ENCODE measurements at places on chromosomes 3 and 15. TPM values are rescaled to one million over a fixed set of nuclear protein-coding genes. Genes with fewer than 3 reads are reported as not detected.

Gene ARHGAP31
- 24.9 TPM for total RNA-seq

- no peaks in the 10 kb centered on the region for H3K27me3 ChIP-seq
- no peak overlapping the region for H3K4me3 ChIP-seq
- H3K27ac ChIP-seq = no peak overlapping the region
- no peaks in the 10 kb centered on the region for H3K36me3 ChIP-seq
Measured at GRCh38 chr3:111531446-111531845, 10.6 kb upstream of the CD96 start.

DNA sequence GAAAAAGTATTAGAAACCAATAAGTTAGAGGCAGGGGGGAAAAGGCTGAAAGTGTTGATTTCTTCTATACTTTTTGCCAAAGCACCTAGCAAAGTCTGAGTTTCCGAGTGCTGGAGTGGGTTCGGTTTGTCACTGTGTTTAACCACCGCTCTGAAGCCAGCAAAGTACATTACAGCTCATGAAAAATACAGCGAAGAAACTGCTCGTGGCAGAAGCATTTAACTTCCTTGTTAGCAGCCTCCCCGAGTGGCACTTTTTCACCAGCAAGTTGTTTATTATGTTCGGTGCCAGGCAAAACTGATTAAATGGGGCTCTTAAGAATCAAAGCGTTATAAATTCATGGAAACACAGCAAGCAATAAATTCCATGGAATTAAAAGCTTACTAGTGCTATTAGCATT is 313.6 kb downstream of the FOXP1 start:
- H3K27me3 ChIP-seq = no peaks in the 10 kb centered on the region
- H3K4me3 ChIP-seq = no peak overlapping the region
- no peak overlapping the region for H3K27ac ChIP-seq
- no peaks in the 10 kb centered on the region for H3K4me1 ChIP-seq
- no peak for DNase-seq

GRCh38 chr3:56837196-56837955 is 35.6 kb upstream of the ARHGEF3 start:
- DNase-seq = no peak
- no peaks in the 10 kb centered on the region for H3K27me3 ChIP-seq
- H3K27ac ChIP-seq = no peak overlapping the region
- peaks cover 5% of the 10 kb centered on the region for H3K4me1 ChIP-seq
- no peak overlapping the region for H3K4me3 ChIP-seq

Gene ZNF502
- 3.2 TPM for total RNA-seq

DNA sequence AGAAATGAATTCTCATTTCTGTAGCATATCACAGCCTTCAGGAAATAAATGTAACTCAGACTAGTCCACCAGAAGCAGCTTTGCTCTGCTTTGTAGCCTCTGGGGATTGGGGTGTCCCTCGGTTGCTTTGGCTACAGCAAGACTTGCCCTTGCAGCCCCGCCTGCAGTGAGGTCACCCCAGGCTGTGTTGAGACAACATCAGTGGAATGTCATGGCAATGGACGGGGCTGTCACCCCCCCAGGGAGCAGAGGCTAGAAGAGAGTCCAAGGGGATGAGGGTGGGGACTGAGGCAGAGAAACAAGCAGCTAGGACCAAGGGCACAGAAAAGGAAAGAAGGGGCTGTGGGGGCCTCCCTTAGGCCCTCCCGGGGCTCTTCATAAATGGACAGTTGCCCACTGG is 854 bp downstream of the CLEC3B start:
- H3K27me3 ChIP-seq = no peaks in the 10 kb centered on the region
- H3K27ac ChIP-seq = peak overlapping the region; percentile 79
- H3K4me1 ChIP-seq = peaks cover 60% of the 10 kb centered on the region
- peak; percentile 93 for DNase-seq

GRCh38 chr15:34271493-34271892 is 46.7 kb downstream of the EMC4 start:
- H3K27me3 ChIP-seq = no peaks in the 10 kb centered on the region
- DNase-seq = no peak
- H3K36me3 ChIP-seq = peaks cover 6% of the 10 kb centered on the region
- H3K4me1 ChIP-seq = no peaks in the 10 kb centered on the region
- H3K27ac ChIP-seq = no peak overlapping the region

- no peaks in the 10 kb centered on the region for H3K27me3 ChIP-seq
- no peak overlapping the region for H3K4me3 ChIP-seq
- no peak overlapping the region for H3K27ac ChIP-seq
- no peak for DNase-seq
Measured at GRCh38 chr3:112767177-112767576, 79.5 kb downstream of the CD200R1L start.

GRCh38 chr15:28955993-28956421 is 70.2 kb downstream of the APBA2 start:
- no peak for DNase-seq
- H3K4me1 ChIP-seq = no peaks in the 10 kb centered on the region
- H3K36me3 ChIP-seq = no peaks in the 10 kb centered on the region

Gene HTR3E
- total RNA-seq = not detected

- H3K27me3 ChIP-seq = no peaks in the 10 kb centered on the region
- H3K4me1 ChIP-seq = no peaks in the 10 kb centered on the region
- no peak overlapping the region for H3K4me3 ChIP-seq
- H3K27ac ChIP-seq = no peak overlapping the region
- H3K36me3 ChIP-seq = peaks cover 97% of the 10 kb centered on the region
Measured at GRCh38 chr15:64975390-64975789, 14.3 kb downstream of the SPG21 start.

Gene NAALADL2
- total RNA-seq = 9.1 TPM

Gene TMC3
- total RNA-seq = not detected

Gene RNU5B-1
- not detected for total RNA-seq

DNA sequence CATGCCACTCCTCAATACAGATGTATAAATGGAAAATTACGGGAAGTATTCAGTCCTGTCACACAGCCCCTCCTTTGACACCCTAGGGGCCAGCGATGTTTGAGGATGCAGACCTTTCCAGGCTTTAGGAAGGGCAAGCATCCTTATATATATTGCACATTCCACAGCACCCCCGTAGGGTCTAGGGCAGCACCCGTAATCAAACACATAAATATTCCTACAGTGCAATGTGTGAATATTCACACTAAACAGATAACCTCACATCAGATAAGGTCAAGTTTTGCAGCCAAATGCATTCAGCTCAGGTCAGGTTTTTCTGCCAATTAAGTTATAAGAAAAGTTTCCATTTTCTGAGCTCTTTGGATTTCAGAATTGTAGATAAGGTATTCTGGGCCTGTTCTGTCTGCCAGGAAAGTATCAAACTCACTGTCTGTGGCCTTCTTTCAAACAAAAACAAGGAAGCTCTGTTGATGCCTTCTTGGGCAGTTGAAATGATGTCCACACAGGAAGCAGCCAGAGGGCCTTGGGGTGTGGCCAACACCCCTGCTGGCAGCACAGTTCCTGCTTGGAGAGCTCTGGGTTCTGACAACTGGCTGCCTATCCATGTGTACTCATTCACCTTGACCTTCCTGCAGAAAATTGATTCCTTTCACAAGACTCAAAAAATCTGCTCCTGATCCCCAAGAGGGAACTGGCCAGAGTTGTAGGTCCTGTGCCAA is 427.0 kb downstream of the NTRK3 start:
- no peak for DNase-seq
- H3K4me3 ChIP-seq = no peak overlapping the region
- no peak overlapping the region for H3K27ac ChIP-seq
- H3K4me1 ChIP-seq = no peaks in the 10 kb centered on the region
- H3K36me3 ChIP-seq = no peaks in the 10 kb centered on the region

Gene GOLGA8B
- 336 TPM for total RNA-seq

Gene TRPC1
- total RNA-seq = 3.3 TPM

GRCh38 chr3:168427156-168427555 is 331.4 kb upstream of the GOLIM4 start:
- no peaks in the 10 kb centered on the region for H3K36me3 ChIP-seq
- DNase-seq = no peak
- H3K4me1 ChIP-seq = no peaks in the 10 kb centered on the region
- H3K27ac ChIP-seq = no peak overlapping the region
- H3K27me3 ChIP-seq = no peaks in the 10 kb centered on the region
- H3K4me3 ChIP-seq = no peak overlapping the region

Gene KIF23
- 7.7 TPM for total RNA-seq

Gene ITIH4
- 12.2 TPM for total RNA-seq

Gene TUSC7
- not detected for total RNA-seq

Gene RHOV
- total RNA-seq = 77.4 TPM

Gene ARID3B
- total RNA-seq = 6.7 TPM

Gene CYP11A1
- total RNA-seq = 1.4 TPM

DNA sequence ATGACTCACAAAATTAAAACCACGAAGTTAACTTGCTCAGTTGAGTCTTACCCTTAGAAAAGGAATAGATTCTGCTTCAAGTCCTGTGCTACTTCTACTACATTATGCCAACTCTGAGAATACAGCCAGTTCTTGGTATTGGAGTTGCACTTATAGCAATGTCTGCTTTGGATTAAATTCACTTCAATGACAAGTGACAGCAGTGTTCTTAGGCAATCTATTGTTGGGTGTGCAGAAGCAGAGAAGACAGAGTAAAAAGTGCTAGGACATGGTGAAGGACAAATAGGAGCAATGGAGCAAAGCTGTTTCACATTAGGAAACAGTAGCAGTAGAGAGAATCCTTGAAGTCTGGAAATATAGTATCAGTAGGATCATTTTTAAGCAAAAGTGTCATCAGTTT is 713.1 kb downstream of the SI start:
- no peak overlapping the region for H3K27ac ChIP-seq
- DNase-seq = no peak
- H3K4me1 ChIP-seq = no peaks in the 10 kb centered on the region
- no peaks in the 10 kb centered on the region for H3K27me3 ChIP-seq

- H3K27me3 ChIP-seq = no peaks in the 10 kb centered on the region
- H3K4me1 ChIP-seq = peaks cover 24% of the 10 kb centered on the region
- H3K4me3 ChIP-seq = no peak overlapping the region
Measured at GRCh38 chr15:69087366-69087976, 73.0 kb upstream of the GLCE start.

Gene TRH
- not detected for total RNA-seq

DNA sequence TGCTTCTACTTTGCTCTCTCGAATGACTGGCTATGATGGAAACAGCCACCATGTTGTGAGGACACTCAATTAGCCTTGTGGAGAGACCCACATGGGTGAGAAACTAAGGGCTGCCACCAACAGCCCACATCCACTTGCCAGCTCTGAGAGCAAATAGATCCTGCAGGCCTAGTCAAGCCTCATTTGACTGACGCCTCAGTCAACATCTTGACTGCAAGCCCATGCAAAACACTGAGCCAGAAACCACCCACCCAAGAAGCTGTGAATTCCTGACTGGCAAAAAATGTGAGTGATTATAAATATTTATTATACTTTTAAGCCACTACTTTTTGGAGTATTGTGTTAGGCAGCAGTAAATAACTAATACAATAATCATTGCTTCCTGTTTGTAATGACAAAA is 58.4 kb downstream of the NOX5 start:
- no peak for DNase-seq
- no peaks in the 10 kb centered on the region for H3K27me3 ChIP-seq
- no peak overlapping the region for H3K4me3 ChIP-seq
- no peaks in the 10 kb centered on the region for H3K36me3 ChIP-seq

Gene USF3
- total RNA-seq = 28.7 TPM

DNA sequence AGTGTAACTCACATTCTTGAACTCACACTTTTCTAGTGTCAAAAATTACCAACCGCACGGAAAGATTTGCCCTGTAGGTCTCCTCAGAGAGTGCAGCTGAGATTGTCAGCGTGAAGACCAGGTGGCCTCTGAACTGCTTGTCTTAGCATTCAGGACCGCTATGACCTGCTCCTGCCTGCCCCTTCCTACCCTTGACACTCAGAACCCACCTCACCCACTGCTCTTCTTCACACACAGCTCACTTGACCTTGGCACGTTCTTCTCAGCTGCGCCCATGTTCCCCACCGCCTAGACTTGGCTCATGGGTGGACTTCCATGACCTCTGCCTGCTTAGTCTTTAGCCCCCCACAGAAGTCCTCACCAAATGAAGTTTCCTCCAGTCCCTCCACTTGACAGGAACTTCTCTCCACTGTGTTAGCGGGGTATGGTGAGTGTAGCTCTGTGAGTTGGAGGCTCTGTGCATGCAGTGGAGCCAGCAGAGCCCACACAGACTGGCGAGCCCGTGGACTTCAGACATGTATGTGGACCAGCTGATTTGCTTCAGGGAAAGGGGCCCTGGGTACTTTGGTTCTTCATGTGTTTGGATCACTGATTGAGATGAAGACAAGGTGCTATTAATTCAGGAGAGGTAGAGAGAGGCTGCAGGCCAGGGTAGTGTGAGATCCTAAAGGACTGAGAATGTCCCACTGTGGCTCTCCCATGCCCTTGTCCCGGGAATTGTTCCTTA is 221.3 kb downstream of the OPA1 start:
- H3K4me1 ChIP-seq = peaks cover 13% of the 10 kb centered on the region
- H3K4me3 ChIP-seq = no peak overlapping the region
- H3K27ac ChIP-seq = no peak overlapping the region
- no peaks in the 10 kb centered on the region for H3K27me3 ChIP-seq

- H3K4me1 ChIP-seq = peaks cover 4% of the 10 kb centered on the region
- H3K27ac ChIP-seq = no peak overlapping the region
- no peak overlapping the region for H3K4me3 ChIP-seq
- no peaks in the 10 kb centered on the region for H3K36me3 ChIP-seq
- no peaks in the 10 kb centered on the region for H3K27me3 ChIP-seq
Measured at GRCh38 chr3:133595341-133595740, 21.9 kb downstream of the CDV3 start.

DNA sequence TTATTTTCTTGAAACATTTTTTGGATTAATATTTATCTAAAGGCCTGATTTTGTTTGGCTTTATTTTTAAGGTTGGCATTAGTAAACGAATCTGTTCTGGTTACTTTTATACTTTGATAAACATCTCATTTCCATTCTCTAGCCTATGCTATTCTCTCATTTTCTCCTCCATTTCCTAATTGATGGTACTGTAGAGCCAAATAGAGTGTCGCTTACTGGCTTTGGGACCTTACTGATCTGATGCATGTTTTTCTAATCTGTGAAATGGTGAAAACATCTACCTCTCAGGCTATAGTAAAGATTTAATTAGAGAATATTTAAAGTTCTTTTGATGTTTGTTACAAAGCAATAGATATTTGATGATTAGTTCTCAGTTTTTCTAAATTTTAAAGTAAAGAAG is 1.6 kb downstream of the LNP1 start:
- H3K4me3 ChIP-seq = no peak overlapping the region
- H3K27ac ChIP-seq = no peak overlapping the region
- H3K36me3 ChIP-seq = no peaks in the 10 kb centered on the region
- DNase-seq = no peak
- no peaks in the 10 kb centered on the region for H3K27me3 ChIP-seq

DNA sequence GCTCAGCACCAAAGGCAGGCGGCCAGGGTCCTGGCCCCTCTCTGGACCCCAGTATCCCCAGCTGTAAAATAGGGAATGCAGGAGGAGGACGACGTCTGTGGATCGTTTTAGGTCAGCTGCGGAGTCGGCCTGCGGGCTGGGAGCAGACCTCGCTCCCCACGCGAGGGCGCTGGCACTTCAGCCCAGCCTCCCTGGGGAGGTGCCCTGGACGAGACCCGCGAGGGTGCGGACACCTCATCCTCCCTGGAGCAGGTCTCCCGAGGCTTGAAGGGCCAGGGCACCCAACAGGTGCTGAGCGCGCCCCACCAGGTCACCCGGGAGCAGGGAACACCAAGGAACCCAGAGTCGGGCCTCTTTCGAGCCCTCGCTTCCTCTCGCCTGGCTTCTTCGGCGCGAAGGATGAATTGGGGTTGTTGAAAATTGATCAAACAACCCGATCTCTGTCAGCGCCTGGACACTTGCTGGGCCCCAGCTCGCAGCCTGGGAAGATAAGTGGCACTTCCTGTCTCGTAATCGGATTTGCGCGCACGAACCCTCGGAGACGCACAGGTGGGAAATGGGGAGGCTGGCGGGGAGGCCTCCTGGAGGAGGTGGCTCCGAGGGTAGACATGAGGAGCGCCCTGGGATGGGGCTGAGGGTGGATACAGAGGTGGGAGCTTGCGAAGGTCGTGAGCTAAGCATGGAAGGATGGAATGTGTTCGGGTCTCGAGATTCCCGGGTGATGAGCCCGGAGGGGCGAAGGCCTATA is 588 bp upstream of the VIPR1 start:
- H3K36me3 ChIP-seq = no peaks in the 10 kb centered on the region
- peaks cover 41% of the 10 kb centered on the region for H3K4me1 ChIP-seq
- H3K4me3 ChIP-seq = peak overlapping the region; percentile 64
- peak; percentile 86 for DNase-seq
- H3K27ac ChIP-seq = peak overlapping the region; percentile 71
